WERI-Rb-1 (cell line): ENCODE measurements at places on chromosomes 4 and X.

DNA sequence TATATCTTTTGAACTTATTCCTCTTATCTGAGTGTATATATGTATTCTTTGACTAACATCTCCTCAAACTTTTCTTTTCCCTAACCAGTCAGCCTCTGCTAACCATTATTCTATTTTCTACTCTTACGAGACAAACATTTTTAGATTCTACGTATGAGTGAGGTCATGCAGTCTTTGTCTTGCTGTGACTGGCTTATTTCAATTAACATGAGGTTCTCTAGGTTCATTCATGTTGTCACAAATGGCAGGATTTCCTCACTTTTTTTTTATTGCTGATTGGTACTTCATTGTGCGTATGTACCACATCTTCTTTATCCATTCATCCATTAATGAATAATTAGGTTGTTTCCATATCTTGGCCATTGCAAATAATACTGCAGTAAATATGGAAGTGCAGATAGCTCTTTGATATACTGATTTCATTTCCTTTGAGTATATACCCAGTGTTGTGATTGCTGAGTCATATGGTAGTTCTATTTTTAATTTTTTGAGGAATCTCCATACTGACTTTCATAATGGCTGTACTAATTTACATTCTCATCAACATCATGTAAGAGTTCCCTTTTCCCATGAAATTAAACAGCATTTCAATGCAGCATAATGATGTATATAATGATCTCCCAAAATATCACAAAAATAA is 80.1 kb downstream of the HS3ST1 start:
- no peak for DNase-seq

DNA sequence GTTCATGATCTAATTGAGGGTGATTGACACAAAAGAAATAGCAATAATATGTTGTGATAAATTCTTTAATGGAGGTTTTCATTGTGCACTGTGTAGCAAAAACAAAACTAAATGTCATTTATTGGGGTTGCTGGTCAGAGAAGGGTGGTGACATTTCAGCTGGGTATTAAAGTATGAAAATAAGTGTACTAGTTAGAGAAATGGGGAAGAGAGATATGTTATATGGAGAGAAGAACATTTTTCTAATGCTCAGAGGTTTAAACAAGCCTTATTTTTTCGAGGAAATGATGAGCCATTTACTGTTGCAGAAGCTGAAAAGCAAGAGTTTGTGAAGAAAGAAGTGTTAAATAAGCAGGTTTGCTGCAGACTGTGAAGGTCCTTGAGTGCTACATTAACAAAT is 142.7 kb upstream of the PAQR3 start:
- DNase-seq, result no peak

DNA sequence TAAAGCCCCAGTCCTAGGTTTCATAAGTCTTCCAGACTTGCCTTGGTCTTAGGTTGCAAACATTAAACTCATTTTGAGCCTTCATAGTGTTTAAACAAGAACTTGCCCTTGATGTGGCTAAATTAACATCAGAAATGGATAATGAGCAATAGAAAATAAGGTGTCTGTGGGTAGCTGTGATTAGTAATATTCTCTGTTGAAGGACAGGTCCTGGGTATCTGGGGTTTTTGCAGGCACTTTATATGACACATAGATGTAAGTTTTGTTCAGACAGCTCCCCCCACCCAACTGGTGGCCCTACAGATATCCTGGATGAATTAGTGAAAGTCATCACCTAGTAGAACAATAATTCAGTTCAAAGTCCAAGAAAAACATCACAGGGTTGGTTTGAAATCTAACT is 272.5 kb downstream of the PTTG2 start:
- DNase-seq, result no peak

DNA sequence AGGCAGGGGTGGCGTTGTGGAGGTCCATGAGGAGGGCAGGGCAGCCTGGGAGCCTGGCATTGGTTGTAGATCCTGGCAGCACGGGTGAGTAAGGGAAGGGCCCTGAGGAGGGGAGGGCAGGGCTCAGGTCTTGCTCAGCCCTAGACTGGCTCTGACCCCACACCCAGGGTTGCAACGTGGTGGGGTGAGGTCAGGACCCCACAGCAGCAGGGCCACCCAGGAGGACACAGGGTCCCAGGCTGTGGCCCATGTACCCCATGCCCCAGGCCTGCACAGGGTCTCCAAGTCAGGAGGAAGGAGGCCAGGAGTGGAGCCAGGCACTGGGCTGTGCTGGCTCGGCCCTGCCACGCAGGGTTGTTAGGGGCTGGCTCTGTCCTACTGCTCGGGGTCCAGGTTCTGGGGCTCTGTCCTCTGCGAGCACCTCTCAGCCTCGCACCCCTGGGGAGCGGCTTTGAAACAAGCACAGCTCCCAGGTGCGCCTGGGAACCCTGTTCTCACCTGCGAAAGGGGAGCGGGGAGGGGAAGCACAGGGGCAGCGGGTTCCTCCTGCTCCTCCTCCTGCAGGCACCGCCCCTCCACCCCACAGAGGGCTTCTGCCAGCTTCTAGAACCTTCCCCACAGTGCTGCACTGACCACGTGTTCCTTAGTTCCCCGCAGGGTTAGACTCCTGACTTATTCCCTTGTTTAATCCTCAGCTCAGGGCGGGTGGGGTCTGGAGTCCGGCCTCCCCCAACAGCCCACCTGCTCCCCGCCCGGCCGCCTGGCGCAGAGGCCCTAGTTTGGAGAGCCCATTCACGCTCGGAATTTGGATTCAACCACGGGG is 20.4 kb downstream of the MSANTD1 start:
- peak; percentile 8 for DNase-seq

GRCh38 chrX:12548341-12548740 is 242.9 kb upstream of the PRPS2 start:
- no peak for DNase-seq

DNA sequence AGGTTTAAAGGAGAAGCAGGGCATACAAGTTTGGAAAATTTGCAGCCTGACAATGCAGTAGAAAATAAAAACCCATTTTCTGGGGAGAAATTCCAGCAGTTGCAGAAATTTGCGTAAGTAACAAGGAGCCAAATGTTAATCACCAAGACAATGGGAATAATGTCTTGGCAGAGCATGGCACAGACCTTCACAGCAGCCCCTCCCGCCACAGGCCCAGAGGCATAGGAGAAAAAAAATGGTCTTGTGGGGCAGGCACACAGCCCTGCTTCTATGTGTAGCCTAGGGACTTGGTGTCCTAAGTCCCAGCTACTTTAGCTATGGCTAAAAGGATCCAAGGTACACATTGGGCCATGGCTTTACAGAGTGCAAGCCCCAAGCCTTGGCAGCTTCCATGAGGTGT is 65.7 kb downstream of the SPOCK3 start:
- no peak for DNase-seq

GRCh38 chrX:107713543-107714205 is 61.9 kb downstream of the TSC22D3 start:
- no peak for DNase-seq

GRCh38 chr4:30769093-30769492 is 48.9 kb downstream of the PCDH7 start:
- no peak for DNase-seq

DNA sequence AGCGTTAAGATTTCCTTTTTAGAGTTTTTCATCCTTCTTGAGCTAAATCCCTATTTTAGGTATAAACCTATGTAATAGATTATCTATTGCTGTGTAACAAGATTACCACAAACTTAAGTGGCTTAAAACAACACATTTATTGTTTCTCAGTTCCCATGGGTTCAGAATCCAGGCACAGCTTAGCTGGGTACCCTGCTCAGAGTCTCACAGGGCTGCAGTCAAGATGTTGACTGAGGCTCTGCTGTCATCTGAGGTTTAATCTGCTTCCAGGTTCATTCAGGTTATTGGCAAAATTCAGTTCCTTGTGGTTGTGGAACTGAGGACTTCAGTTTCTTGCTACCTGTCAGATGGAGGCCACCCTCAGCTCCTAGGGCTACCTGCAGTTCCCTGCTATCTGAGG is 60.9 kb downstream of the GK start:
- peak; percentile 12 for DNase-seq

GRCh38 chr4:138749303-138749702 is 266.3 kb upstream of the NOCT start:
- DNase-seq, result no peak

- no peak for DNase-seq
Measured at GRCh38 chr4:48698029-48698971, 81.8 kb downstream of the FRYL start.

GRCh38 chr4:188107931-188108843 is 1.2 kb downstream of the TRIML2 start:
- DNase-seq, result no peak

GRCh38 chrX:23276475-23276874 is 58.2 kb upstream of the PTCHD1 start:
- no peak for DNase-seq

- DNase-seq, result no peak
Measured at GRCh38 chr4:66357316-66357715, 687.0 kb upstream of the EPHA5 start.

GRCh38 chrX:130117166-130117565 is 6.9 kb upstream of the ELF4 start:
- DNase-seq, result no peak
